ENCODE measurements at places on chromosomes 5 and 9. TPM values are rescaled to one million over a fixed set of nuclear protein-coding genes. Genes with fewer than 3 reads are reported as not detected.

GRCh38 chr5:151496041-151496484 is 48.7 kb downstream of the SLC36A1 start:
- DNase-seq = no peak

- no peak for DNase-seq
Observed at GRCh38 chr5:14295610-14296009, 152.5 kb downstream of the TRIO start.

- peak; percentile 47 for DNase-seq
Observed at GRCh38 chr9:87829756-87830155, 52.9 kb upstream of the SPATA31E1 start.

DNA sequence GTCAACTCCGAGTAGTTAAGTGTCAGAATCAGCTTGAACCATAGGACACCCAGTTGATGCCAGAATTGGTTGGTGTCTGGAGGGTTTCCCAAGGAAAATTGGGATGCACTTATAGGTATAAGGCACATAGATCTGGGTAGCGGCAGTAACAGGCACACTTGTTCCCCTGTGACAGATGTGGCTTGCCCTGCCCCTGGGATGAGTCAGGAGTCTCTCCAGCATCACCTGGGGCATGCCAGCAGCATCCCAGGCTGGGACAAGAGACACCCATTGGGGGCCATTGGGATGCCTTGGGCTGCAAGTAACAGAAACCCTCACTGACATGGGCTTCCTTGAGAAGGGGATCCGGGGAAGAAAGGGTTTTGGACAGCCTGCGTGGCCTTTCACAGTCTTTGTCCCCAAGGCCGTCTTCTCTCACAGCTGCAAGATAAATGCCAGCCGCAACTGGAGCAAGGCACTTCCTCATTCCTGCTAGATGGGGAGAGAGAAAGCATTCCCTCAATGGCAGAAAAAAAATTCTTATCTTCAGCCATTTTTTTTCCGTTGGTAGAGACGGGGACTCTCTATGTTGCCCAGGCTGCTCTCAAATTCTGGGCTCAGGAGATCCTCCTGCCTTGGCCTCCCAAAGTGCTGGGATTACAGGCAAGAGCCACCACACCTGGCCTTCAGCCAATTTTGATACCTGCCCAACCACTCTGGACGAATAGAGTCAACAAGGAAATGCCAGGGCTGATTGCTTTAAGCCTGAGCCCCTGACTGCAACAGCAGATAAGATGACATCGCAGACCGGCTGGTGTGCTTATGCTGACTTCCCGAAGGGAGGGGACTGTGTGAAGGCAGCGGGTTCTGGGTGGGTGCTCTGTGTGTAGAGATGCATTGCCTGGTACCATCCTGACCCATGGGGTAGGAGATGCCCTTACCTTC is 13.3 kb upstream of the RNF130 start:
- no peak for DNase-seq

GRCh38 chr5:143314099-143314498 is 89.4 kb downstream of the NR3C1 start:
- DNase-seq = no peak

GRCh38 chr9:131105952-131106351 is 9.6 kb downstream of the AIF1L start:
- no peak for DNase-seq

The TOR1B gene
- 27.5 TPM for total RNA-seq

- no peak for DNase-seq
Observed at GRCh38 chr5:113450462-113450861, 15.7 kb upstream of the TSSK1B start.

The NME5 gene
- 5.9 TPM for total RNA-seq

The C9orf43 gene
- 0.36 TPM for total RNA-seq

GRCh38 chr9:98330831-98331230 is 75.4 kb upstream of the TBC1D2 start:
- DNase-seq = peak; percentile 21

DNA sequence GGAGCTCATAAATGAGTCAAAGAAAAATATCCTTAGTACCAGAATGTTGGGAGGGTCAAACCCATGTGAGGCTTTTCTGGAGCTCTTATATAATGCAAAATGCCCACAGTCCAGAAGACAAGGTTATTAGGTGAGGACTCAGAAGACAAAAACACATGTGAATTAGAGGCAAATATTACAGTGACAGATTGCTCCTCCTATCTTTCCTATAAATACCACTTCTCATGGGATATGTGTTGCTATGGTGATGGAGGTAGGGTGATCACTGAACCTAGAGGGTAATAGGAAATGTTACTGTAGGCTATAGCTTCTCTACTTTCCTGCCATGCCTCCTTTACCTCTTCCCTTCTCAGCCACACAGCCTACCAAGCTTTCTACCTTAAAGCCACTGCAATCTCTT is 264.6 kb downstream of the SEC61B start:
- DNase-seq = no peak

GRCh38 chr5:172691886-172692285 is 50.8 kb downstream of the NEURL1B start:
- DNase-seq = peak; percentile 11

The CMBL gene
- total RNA-seq = 9.0 TPM

The MTX3 gene
- total RNA-seq = 18.9 TPM

The IL9 gene
- not detected for total RNA-seq

GRCh38 chr5:80076131-80077050 is 41.2 kb downstream of the THBS4 start:
- no peak for DNase-seq

- no peak for DNase-seq
Observed at GRCh38 chr9:71001780-71002386, 119.5 kb downstream of the TRPM3 start.

- peak; percentile 96 for DNase-seq
Observed at GRCh38 chr9:133889584-133890301, 102.4 kb downstream of the VAV2 start.

The ORM1 gene
- not detected for total RNA-seq
